ENCODE measurements at places on chromosomes 2 and 18.

- no peak for DNase-seq
Measured at GRCh38 chr2:44793322-44793870, 148.1 kb upstream of the SIX3 start.

DNA sequence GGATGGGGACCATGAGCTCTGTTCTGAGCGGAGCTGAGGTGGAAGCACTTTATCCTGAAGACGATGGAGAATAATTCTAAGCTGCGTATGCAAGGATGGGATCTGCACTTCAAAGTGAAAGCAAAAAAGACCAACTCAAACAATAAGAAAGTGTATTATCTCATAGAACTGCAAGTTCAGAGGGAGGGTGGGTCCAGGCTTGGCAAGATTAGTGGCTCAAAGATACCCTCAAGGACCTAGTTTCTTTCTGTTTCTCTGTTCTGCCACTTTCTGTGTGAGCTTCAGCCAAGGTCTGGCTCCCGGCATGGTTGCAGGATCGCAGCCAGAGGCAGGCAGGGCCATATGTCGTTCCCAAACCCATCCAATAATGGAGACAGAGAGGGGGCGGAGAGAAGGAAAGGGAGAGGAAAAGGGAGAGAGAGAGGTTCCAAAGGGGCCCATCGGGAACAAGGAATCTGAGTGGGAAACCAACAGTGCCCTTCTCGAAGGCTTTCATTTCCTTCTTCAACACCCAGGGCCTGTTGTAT is 169.2 kb upstream of the NCK2 start:
- DNase-seq = no peak

GRCh38 chr2:28344756-28345373 is 47.8 kb upstream of the FOSL2 start:
- no peak for DNase-seq

GRCh38 chr2:142241016-142241415 is 110.2 kb upstream of the LRP1B start:
- no peak for DNase-seq

GRCh38 chr2:127313406-127313805 is 19.5 kb upstream of the ERCC3 start:
- no peak for DNase-seq

- no peak for DNase-seq
Measured at GRCh38 chr18:59718108-59718463, 20.9 kb upstream of the CCBE1 start.

GRCh38 chr2:143150287-143150686 is 21.1 kb downstream of the ARHGAP15 start:
- no peak for DNase-seq
